Jurkat, Clone E6-1 (cell line): ENCODE measurements at places on chromosomes 3 and 15.

GRCh38 chr3:27085829-27086730 is 283.1 kb downstream of the NEK10 start:
- DNase-seq: no peak

DNA sequence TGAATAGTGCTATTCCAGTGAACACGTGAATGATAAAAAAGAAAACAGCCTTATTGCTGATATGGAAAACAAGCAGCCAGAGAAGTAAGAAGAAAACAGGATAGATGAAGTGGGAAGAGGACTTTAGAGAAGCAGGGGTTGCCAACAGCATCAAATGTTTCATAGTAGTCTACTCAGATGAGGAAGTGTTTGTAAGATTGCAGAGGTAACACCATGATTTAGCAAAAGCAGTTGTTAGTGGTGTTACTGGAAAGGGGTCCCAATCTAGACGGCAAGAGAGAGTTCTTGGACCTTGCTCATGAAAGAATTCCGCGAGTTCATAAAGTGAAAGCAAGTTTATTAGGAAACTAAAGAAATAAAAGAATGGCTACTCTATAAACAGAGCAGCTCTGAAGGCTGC is 108.8 kb upstream of the MCTP2 start:
- DNase-seq: no peak

GRCh38 chr3:156256256-156256655 is 135.9 kb downstream of the KCNAB1 start:
- no peak for DNase-seq

GRCh38 chr3:861721-862120 is 231.1 kb upstream of the CNTN6 start:
- DNase-seq: peak; percentile 77

- no peak for DNase-seq
Observed at GRCh38 chr3:11548721-11549131, 95.0 kb downstream of the VGLL4 start.

- peak; percentile 62 for DNase-seq
Observed at GRCh38 chr3:42300013-42300412, 34.0 kb upstream of the CCK start.

DNA sequence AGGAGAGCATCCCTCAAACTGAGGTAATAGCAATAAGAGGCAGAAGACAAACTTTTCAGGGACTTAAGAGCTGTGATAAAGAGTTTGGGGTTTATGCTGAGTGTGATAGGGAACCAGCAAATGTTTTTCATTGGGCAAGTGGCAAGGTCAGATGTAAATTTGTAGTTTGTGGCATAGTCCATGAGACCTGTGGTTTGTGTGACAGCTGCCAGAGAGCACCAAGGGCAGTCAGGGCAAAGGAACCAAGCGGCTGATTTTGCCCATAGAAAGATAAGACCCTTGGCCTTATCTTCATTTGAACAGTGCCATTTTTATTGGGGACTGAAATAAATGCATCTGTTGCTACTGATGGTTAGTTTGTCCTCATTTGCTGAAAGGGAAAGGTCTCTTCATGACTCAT is 220.3 kb downstream of the LRRN1 start:
- DNase-seq: no peak

DNA sequence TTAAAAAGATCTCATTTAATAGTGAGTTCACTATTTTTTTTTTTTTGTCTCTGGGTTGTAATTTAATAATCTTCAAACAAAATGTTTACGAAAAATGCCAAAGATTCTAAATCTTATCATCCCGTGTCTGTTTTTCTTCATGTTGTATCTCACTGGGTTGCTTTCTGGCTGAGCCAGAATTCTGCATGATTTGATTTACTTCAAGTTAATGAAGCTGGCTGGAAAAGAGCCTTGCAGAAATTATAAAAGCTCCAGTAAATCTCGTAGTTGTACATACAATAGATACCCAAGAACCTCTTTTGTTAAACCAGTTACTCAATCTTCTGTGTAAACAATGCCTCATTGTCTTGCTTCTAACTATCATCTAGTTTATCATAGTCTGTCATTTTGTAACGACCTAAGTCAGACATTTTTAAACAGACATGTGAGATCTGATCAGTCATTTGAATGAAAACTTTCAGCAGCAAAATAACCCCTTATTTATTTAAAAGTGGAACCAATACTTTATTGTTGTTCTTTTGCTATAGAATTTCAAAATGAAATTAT is 249.0 kb downstream of the MCTP2 start:
- no peak for DNase-seq

- DNase-seq: no peak
Observed at GRCh38 chr15:60880949-60881348, 348.2 kb downstream of the RORA start.

DNA sequence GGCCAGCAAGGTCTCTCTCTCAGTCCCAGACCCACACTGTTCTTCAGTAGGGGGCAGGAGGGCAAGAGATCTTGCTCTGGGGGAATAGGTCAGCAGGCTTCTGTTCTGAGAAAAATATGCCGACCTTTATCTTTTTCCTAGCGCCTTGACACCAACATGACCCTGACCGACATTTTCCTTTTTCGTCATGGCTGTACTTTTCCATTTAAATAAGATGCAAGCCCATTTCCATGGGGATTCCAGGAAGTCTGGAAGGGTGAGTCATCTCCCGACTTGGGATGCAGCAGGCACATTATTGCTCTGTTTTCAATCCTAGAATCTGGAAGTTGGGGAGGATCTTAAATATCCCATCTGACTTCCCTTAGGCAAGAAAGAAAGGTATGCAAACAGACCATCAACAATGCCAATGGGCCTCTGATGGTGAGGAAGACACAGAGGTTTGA is 261.5 kb upstream of the LRTM1 start:
- no peak for DNase-seq

DNA sequence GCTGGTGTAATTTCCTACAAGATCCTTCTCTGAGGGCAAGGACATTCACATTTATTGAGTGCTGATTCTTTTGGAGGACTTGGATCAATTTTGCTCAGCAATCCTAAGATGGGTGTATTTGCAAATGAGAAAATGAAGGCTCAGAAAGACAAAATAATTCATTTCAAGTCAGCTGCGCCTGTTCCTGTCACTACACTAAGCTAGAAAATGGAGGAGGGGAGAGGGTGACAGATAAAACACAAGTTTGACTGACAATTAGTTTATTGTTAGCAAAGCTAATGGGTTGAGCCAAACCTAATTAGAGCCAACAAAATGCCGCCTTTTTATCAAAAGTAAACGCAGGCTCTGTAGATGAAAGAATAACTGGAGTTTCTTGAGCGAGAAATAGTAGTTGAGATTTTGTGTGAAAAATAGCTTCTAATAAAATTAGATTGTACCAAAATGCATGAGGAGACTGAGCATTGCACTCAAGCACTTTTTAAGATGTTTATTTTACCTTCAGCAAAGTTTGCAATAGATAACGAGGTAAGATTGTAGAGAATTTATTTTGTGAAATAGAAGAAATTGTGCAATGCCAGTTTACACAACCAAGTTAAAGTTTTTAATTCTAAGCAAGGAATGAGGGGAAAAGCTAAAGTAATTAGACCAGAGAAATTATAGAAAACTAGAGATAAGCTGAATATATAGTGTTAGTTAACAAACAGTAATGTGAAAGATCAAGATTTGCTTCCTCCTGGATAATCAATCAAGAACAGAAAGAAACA is 39.6 kb upstream of the SECISBP2L start:
- no peak for DNase-seq

DNA sequence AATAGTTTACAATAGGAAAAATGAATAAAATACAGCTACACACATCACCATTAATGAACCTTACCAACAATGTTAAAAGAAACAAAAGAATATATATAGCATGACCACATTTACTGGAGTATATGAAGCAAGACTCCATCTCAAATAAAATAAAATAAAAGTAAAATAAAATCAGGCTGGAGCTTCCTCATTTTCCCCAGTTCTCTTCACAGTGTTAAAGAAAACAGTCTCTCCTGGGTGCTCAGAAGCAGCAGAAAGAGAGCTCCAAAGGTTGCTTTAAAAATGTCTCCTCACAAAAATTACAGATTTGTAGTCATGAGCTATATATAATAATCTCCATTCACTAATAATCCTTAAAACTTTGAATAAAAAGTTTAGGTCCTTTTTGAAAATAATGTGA is 48.8 kb downstream of the PIK3CB start:
- DNase-seq: no peak

DNA sequence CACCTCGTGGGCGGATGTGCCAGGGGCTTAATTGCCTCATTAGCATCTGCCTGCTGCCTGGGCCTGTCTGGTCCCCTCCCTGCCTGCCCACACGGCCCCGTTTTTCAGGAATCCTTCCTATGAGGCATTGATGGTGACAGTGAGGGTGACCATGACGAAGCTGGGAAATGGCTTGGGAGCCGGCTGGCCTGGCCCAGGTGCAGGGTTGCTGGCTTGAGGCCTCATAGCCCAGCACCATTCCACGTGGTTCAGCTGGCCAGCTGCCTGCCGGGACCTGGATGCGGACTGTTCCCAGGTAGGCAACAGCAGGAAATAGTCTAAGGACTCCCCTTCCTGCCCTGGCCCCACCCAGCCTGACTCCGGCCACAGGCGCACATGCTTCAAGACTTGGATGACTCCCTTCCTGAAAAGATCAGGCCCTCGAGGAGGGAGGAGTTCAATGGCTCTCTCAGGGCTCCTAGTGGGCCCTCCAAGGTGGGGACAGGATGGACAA is 8.9 kb upstream of the DUSP7 start:
- no peak for DNase-seq

DNA sequence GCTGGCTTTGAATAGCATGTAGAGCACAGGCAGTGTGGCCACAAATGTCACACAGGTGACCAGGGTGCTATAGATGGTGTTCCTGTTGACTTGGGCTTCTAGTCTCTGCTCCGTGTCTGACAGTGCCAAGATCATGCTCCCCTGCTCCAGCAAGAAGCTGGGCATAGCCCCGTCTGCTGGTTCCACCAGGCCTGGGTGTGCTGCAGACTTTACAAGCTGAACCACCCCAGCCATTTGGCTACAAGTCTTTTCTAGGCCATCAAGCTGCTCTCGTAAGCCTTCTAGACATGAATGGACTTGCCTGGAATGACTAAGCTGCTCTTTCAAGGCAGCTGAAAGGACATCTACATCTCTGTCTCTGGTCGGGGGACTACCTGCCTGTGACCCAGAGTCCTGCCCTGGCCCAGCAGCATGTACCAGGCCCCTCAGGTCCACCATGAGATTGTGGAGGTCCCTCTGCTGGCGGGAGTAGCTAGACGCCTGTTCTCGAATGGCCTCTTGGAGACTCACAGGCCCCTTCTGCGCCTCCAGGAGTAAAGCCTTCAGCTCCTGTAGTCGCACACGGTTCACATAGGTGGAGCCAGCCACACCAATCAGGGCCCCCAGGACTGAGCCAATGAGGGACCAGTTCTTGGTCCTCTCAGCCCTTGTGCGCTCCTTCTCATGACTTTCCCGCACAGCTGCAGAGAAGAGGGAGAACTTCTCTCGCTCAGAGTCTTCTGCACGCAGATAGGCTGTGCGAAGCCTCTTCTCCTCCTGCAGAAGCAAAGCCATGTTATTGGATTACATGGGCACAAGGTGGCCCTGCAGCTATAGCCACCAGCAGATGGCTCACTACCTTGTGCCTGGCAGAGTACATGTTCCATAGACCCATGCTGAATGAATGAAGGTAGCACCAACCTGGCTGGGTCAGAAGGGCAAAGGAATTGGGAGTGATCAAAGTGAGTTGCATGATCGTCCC is 2.8 kb upstream of the PLXNB1 start:
- DNase-seq: no peak

GRCh38 chr15:59296181-59296617 is 76.5 kb downstream of the MYO1E start:
- DNase-seq: no peak

- no peak for DNase-seq
Observed at GRCh38 chr3:95460274-95460673, 1354.1 kb upstream of the EPHA6 start.

DNA sequence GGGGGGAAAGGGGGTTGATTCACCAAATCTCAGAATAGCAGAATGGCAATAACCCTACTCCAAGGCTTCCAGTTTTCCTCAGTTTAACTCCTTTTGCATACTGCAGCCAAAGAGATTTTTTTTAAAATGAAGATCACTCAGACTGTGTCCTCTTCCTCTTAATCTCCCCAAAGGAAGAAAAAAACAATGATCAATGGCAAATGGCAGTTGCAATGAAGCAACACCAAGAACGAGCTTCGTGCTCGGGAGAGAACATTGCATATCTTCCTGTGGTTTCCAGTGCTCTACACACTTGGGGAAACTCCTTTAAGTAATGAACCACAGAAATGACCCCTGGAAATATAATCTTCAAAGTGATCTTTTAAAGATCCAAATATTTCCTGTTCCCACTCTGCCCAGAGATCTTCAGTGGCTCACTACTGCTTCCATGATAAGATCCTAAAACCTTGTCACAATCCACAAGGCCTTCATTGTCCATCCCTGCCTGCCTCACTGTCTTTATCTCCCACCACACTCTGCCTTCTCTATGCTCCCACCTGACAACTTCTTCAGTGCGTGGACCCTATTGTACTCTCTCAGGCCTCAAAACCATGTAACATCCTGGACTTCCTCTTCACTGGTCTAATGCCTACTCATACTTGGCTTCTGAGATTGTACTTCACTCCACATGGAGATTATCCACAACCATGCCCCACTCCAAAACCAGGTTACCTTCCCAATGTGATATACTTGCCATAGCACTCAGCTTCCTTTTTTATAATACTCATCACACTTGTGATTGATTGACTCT is 394.8 kb downstream of the FHIT start:
- DNase-seq: no peak

- no peak for DNase-seq
Observed at GRCh38 chr3:141343077-141343476, 25.2 kb upstream of the ZBTB38 start.

DNA sequence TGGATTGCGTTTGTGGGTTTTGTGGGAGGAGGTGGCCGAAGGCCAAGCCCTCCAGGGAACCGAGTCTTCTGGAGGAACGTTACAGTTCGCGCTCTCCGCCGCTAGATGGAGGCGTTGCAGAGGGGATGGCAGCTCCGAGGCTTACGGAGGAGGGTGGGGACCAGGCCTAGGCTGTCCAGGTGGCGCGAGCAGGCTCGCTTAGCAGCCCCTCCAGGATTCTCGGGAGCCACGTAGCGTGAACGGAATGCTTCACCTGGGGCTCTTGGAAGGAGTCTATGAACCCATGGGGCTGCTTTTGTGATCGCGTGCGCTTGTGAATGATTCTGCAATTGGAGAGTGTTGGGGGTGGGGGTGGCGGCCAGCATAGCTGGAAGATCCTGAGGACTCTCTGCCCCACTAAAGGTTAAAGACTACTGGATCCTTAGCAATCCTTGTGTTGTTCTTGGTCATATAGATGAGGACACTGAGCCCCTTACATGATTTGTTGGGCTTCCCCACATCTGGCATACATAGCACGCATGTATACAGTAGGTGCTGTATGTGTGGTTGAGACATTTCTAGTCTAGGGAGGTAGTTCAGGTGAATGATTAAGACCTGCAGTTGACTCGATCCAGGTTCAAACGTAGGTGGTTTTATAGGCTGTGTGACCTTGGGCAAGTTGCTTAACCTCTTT is 25.7 kb downstream of the FAM3D start:
- peak; percentile 33 for DNase-seq

- DNase-seq: no peak
Observed at GRCh38 chr3:197899833-197900478, 50.0 kb upstream of the RPL35A start.
